ENCODE measurements at places on chromosomes 3 and 15.

- DNase-seq = no peak
Observed at GRCh38 chr3:112629425-112629824, 11.5 kb downstream of the CCDC80 start.

DNA sequence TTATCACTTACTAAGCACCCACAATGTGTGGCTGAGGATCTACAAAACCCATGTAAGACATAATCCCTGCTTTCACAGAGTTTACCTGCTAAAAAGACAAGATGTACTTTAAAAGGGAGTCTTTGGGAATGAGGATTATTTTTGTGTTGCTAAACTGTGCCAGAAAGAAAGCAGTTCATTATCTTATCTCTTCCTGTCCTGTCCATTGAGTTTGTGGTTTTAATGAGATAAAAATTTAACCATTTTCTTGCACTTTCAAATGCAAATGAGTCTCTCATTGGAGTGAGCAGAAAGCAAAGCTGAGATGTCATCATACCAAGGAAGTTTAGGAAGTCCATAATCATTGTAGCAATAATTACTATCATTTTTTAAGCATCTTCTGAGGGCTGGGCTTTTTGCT lies 231.2 kb upstream of the ADAMTS9 start:
- no peak for DNase-seq

- DNase-seq = no peak
Observed at GRCh38 chr3:43233062-43233461, 53.3 kb upstream of the SNRK start.

DNA sequence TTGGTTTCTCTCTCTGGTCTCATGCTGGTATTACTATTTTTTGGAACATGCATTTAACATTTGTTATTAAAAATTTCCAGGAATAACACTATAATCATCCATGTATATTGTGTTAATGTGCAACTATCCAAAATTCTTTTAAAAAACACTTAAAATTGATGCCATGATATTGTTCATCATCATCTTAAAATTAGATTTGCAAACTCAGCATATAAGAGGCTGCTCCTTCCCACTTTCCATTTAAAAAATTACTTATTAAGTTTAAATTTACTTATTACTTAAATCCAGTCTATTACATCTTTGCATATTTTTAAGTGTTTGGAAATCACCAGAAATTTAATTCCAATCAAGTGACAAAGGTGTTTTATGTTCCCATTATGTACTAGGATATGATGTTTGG lies 5.8 kb upstream of the ABHD17C start:
- no peak for DNase-seq

DNA sequence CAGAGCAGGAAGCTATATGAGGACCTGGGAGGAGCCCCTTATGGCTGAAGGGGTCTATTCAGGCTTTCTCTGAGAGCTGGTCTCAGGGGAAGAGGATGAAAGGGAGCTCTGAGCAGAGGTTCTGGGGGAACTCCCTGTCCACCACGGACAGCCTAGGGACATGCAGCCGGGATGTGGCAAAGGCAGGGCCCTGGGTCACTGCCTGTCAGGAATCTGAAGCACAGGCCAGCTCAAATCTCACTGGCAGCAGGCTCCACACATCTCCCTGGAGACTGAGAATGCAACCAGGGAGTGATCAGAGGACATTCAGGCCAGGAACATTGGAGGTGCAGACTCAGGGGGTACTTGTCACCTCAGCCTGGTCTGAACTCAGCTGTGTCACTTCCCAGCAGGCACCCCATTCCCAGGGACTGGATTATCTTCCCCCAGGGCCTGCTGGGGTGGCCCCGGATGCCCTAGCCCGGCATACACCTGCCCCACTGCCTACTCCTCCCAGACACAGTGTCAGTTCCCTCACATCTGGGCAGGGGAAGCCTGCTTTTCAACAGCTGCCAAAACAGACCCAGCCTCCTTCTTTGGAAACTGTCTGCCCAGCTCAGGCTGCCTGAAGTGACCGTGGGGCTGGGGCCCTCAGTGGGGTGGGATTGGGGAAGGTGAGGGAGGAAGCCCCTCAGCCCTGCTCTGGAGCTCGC lies 18.3 kb upstream of the SEMA3F start:
- DNase-seq = no peak

DNA sequence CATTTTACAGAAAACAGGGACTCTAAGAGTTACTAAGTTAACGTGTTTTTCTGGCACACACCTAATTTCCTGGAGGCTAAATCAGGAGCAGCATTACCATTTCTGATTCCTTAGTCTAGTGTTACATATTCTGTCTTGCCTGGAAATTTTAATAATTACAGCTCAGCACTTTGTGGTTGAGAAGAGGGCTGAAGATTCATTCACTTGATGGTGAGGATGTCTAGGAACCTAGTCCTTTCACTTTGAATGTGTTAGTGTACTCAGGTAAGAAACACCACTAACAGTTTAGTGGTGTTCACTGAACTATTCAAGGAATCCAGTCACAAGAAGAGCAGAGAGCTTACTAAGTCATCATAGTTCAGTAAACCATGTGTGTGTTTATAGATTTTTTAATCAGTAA lies 102.8 kb downstream of the STT3B start:
- no peak for DNase-seq

DNA sequence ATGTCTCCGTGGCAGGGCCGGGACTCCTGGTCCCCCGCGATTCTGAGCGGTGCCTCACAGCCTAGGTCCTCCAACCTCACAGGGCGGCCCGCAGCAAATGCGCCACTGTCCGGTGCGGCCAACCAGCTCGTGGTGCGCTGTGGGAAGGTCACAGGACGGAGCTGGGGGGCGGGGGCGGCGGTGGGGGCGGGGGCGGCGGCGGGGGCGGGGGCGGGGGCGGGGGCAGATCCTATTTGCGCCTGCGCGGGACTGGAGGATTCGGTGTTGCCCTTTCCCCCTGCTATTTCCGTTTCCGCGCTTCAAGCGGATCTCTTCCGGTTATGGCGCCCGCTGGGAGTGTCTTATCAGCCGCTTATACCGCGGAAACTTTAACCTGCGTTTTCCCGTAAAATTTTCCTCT lies 106.7 kb upstream of the SNRPN start:
- no peak for DNase-seq

DNA sequence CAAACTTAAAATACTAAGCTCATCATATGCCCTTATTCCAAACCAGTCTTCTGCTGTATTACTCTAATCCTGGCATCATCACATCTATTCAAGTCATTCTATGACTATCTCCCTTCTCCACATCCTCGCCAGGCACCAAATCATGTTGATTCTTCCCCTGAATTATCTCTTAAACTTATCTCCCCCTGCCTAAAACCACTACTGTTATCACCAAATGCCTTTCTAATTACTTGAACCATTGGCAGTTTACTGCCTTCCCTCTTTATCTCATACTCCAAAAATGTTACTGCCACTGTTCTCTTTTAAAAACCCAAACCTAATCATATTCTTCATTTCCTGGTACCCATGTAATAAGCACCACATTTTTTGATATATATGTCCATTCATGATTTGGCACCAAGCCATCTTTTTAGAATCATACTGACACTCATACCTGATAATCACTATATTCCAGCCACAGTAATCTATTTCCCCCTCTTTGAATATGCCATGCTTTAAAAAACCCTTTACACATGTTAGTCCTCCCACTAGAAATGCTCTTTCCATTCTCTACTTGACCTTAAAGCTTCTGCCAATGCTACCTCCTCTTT lies 126.8 kb downstream of the PEAK1 start:
- no peak for DNase-seq

DNA sequence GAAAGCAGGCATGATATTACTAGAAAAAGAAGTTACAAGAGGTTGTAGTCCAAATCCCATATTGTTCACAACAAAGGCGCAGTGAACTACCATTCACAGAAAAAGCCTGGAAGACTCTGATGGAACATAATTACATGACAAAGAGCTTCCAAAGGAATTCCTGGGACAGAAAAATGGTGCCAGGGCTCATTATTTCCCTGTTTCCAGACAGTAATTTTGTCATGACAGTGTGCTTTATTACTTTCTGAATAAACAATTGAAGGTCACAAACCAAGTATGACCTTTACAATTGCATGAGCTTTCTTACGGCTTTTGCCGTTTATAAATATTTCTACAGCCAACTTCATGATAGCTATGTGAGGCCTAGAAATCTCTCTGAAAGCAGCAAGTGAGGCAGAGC lies 61.0 kb downstream of the CYFIP1 start:
- DNase-seq = no peak

DNA sequence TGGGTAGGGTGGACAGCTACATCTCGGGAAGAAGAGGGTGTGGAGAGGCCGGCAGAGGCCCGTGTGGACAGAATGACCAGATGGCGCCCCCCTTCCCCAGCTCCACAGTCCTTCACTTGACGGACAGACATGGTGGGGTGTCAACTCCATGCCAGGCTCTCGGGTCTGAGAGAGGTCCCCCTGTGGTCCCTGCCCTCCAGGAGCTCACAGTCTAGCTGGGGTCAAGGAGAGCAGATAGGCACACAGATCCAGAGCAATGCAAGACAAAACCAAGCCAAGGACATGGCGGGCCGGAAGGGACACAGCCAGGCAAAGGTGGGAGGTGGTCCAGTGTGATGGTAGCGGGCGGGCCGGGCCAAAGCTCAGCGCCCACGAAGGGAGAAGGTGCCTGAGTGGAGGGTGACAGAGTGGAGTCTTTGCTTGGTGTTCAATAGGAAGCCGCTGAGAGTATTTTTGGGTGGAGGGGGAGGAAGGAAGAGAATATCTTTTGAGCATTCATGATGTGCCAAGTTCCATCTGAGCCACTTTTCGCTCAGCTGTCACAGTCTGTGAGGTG lies 72.1 kb upstream of the SEC13 start:
- no peak for DNase-seq
